MCF 10A (cell line): ENCODE measurements at places on chromosomes 1 and 21. TPM values are rescaled to one million over a fixed set of nuclear protein-coding genes. Genes with fewer than 3 reads are reported as not detected.

DNA sequence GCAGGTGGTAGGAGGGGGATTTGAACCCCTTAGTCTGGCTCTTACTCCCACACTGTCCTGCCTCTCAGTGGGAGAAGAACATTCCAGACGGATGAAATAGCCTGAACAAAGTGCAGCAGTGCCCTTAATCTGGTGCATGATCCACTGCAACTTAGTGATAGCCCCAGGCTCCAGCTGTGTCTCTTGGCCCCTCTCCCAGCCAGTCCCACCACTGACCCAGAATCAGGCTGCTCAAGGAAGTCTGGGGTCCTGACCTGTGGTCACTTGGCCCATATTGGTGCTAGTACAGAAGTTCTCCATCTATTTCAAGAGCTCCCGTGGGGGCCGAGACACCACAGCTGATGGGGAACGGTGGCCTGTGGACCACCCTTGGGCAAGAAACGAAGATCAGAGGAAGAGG is 255.0 kb downstream of the KAZN start:
- H3K4me3 ChIP-seq, result no peak overlapping the region
- no peak for DNase-seq
- H3K4me1 ChIP-seq, result no peaks in the 10 kb centered on the region
- no peak overlapping the region for H3K27ac ChIP-seq
- H3K36me3 ChIP-seq, result no peaks in the 10 kb centered on the region

PIGC gene
- 20.2 and 23.1 TPM in 2 replicates for total RNA-seq

GRCh38 chr21:45372732-45373355 is 32.1 kb upstream of the COL18A1 start:
- peaks cover 8% of the 10 kb centered on the region for H3K36me3 ChIP-seq
- no peaks in the 10 kb centered on the region for H3K27me3 ChIP-seq
- no peak overlapping the region for H3K27ac ChIP-seq
- DNase-seq, result peak; percentile 61
- no peak overlapping the region for H3K4me3 ChIP-seq
- peaks cover 6% of the 10 kb centered on the region for H3K4me1 ChIP-seq

DNA sequence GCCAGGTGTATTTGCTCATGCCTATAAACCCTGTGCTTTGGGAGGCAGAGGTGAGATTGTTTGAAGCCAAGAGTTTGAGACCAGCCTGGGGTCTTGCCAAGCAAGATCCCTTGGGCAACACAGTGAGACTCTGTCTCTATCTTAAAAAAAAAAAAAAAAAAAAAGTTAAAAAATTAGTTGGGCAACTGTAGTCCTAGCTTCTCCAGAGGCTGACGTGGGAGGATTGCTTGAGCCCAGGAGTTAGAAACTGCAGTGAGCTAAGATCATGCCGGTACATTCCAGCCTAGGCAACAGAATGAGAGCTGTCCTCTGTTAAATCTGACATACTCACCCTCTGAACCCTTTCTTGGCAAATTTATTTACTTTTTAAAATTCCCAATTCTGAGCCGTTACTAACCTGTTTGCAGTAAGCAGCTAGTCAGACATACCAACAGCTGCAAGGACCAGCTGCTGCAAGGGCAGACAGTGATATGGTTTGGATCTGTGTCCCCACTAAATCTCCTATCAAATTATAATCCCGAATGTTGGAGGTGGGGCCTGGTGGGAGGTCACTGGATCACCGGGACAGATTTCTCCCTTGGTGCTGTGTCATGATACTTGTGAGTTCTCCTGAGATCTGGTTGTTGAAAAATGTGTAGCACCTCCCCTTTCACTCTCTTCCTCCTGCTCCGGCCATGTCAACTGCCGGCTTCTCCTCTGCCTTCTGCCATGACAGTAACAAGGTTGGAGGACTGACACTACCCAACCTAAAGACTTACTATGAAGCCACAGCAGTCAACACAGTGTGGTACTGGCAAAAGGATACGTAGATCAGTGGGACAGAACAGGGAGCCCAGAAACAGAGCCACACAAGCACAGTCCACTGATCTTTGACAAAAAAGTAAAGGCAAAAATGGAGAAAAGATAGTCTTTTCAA is 10.6 kb downstream of the PARP1 start:
- H3K36me3 ChIP-seq, result peaks cover 95% of the 10 kb centered on the region
- no peak overlapping the region for H3K4me3 ChIP-seq
- no peak overlapping the region for H3K27ac ChIP-seq
- DNase-seq, result no peak

HSPB7 gene
- total RNA-seq, result not detected in 2 replicates

DNA sequence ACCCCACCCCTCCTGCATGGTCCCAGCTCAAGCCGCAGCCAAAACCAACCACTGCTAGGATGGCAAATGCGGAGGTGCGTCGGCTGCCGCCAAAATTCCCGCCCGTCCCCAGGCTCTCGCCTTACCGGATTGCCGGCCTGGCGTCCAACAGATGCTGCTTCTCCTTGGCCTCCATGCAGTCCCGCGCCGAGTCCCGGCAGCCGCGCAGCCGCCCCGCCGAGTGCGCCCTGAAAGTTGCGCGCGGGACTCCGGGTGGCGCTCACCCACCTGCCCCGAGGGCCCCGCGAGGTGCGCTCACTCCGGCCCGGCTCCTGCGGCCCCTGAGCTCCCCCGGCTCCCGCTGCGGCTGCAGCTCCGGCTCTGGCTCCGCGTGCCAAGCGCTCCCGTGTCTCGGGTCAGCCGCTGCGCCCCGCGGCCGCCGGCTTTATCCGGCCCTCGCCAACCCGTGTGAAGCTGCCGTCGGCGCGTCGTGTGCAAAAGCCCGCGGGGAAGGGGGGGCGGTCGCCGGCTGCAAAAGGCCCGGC is at the start of gene SLC30A2:
TSS of gene SLC30A2 (minus strand) at position 397 of the 524 bp plus-strand sequence. CDS start at position 175, 222 bp downstream.
- no peaks in the 10 kb centered on the region for H3K36me3 ChIP-seq
- no peaks in the 10 kb centered on the region for H3K4me1 ChIP-seq
- no peak within 1 kb of the TSS for H3K27ac ChIP-seq
- no peak within 1 kb of the TSS for H3K4me3 ChIP-seq
- H3K27me3 ChIP-seq, result peaks cover 50% of the 10 kb centered on the region

PROK1 gene
- not detected in 2 replicates for total RNA-seq

DNA sequence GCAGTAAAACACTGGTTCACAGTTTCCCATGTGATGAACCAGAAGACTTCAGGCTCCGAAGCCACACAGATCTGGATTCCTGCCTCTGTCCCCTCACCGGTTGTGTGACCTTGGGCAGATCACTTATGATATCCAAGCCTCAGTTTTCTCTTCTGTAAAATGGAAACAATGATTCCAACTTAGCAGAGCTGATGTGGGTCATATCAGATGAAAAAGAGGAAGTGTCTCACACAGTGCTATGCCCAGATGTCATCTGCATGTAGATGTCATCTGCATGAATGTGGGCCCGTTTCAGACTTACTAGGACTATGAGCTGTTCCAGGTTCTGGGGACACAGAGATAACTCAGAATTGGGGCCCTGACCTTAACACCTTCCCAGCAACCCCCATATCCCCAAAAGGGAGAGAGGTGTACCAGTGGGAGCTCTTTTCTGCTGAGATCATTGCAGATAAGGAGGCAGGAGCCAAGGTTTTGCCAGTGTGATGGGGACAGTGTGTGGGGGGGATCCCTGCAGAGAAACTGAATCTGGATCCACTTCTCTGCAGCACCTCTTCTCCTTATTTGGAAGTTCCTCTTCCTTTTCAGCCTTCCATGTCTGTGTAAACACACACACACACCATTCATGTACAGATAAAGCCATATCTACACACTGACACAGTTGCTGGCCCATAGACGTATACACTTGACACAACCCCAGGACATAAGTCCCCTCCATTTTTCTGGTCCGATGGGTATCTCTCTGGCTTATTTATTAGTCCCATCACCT is 5.0 kb upstream of the ADGRB2 start:
- H3K27ac ChIP-seq, result no peak overlapping the region
- no peak for DNase-seq
- H3K4me3 ChIP-seq, result no peak overlapping the region
- no peaks in the 10 kb centered on the region for H3K36me3 ChIP-seq
- H3K27me3 ChIP-seq, result peaks cover 21% of the 10 kb centered on the region

- peak overlapping the region; percentile 51 for H3K4me3 ChIP-seq
- H3K27me3 ChIP-seq, result no peaks in the 10 kb centered on the region
- no peaks in the 10 kb centered on the region for H3K36me3 ChIP-seq
- peaks cover 9% of the 10 kb centered on the region for H3K4me1 ChIP-seq
- no peak for DNase-seq
Observed at GRCh38 chr1:24186031-24186710, 918 bp downstream of the IFNLR1 start.

TNNI3K gene
- total RNA-seq, result 1.1 TPM in 1 of 2 replicates, not detected in the other

GRCh38 chr1:68624233-68624632 is 127.4 kb upstream of the DEPDC1 start:
- peak; percentile 54 for DNase-seq
- peaks cover 6% of the 10 kb centered on the region for H3K4me1 ChIP-seq
- no peak overlapping the region for H3K27ac ChIP-seq
- H3K4me3 ChIP-seq, result no peak overlapping the region
- no peaks in the 10 kb centered on the region for H3K36me3 ChIP-seq
- no peaks in the 10 kb centered on the region for H3K27me3 ChIP-seq

FAM110D gene
- total RNA-seq, result not detected in 2 replicates

GRCh38 chr1:50719126-50719525 is 240.9 kb downstream of the FAF1 start:
- H3K27me3 ChIP-seq, result no peaks in the 10 kb centered on the region
- no peak overlapping the region for H3K4me3 ChIP-seq
- no peak overlapping the region for H3K27ac ChIP-seq
- H3K4me1 ChIP-seq, result no peaks in the 10 kb centered on the region
- H3K36me3 ChIP-seq, result peaks cover 19% of the 10 kb centered on the region

CAMK2N1 gene
- total RNA-seq, result 4.9 and 9.7 TPM in 2 replicates

CRYAA gene
- total RNA-seq, result not detected in 2 replicates
